ENCODE measurements at places on chromosomes 6 and 20.

- no peak for DNase-seq
These were observed 79.3 kb downstream of the TCP11 start for GRCh38 chr6:35061651-35062410.

DNA sequence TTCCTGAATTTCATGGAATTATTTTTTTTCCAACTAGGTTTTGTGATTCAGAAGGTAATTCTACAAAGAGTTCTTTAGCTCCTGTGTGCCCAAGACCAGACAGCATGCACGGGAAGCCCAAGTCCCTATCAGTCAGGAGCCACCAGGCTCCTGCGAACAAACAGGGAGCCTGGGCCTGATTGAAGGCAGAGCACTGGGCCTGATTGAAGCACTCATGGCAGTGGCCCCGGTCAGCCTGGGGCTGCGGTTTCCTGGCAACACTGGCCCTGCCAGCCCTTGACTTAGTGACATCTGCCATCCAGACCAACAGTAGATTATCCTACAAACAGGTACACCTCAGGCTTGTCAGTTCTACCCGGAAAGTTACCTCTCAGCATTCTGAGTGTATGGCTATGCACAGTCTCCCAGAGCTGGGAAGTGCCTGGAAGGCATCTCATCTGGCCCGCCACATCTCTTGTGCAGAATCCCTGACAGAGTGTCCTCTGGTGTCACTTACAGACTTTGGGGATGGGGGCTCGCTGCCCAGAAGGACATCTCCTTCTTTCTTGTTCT is 133.8 kb downstream of the VEGFA start:
- no peak for DNase-seq

- DNase-seq, result peak; percentile 88
These were observed at the start of gene FAM8A1 for GRCh38 chr6:17599877-17600526. Gene FAM8A1 (plus strand): TSS chr6:17600302. CDS start chr6:17600410, 108 bp downstream.

DNA sequence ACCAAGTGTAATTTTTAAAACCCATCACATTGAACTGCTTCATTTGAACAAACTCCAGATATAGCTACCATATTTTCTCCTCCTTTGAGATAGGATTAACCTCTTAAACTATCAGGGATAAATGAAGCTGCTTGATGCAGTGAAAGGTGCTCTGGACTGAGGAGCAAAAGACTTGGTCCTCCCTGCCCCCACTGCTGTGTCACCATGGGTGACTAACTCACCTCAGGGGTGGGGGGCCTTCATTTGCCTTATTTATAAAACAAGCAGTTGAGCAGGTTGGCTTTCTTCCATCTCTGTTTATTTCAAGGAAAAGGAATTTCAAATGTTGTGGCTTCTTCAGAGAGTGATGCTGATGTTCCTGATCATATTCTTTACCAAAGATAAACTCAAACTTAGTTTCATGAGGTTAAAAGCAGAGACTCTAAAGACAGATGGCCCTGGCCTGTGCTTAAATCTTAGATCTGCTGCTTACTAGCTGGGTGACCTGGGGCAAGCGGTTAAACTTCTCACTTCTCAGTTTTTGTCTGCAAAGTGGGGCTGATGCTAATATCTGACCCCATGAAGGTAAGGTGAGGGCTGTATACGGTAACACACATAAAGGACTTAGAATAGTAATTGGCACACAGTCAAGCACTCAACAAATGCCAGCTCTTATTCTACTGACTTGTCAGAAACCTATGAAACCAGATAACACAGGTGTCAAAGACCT is 50.5 kb downstream of the FHL5 start:
- DNase-seq, result no peak

DNA sequence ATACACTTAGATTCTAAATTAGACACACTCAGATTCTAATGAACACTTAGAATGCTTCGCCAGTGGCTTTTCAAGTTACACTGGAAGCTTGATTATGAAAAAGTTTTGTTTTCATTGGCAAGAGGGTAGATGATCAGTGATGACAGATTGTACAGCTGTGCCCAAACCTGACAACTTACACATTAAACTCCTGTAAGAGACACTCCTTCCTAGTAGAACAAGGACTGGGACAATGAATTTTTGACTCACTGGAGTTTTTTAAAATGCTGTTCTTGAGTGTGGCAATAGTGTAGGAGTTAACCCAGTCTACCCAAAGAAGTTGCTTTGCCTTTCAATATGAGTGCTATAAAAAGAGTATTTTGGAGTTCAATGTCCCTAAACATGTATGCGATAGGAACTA is 140.8 kb downstream of the SLC16A10 start:
- no peak for DNase-seq
